ENCODE measurements at places on chromosomes 3 and 15.
A peak's percentile ranks its signal among the peaks of the same experiment; 100 is the strongest.

- DNase-seq, result no peak
Observed at GRCh38 chr3:61663356-61664104, 102.2 kb downstream of the PTPRG start.

DNA sequence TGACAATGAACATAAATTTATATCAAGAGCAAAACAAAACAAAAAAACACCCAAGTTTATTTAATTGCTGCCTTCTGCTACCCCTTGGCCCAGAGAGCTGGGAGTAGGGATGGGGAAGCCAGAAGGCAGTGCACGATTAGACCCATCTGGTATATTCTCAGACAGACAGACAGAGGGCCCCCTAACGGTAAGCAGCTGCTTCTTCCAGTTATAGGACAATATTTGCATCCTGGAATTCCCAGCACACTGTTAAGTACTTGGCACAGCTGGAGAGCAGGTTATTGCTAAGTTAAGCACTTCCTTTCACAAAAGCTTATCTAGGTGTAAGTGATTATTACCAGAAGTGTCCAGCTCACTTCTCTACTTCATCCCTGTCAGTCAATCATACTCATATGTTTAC, 39.3 kb downstream of the C2CD4B start:
- peak; percentile 51 for DNase-seq

DNA sequence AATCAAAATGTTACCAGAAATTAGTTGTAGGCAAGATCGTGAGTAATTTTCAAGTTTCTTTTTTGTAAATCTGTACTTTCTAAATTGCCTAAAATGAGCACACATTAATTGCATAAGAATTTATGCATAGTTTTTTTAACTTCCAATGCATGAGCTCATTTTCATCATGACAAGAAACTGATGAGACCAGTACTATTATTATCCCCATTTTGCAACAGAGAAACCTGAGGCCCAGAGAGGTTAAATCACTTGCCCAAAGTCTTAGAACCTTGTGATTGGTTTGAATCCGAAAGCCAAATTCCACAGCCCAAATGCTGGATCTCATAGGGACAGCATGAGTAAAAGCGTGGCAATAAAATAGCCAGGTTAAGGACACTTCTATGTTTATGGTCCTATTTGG, 274.7 kb downstream of the ERC2 start:
- DNase-seq, result no peak

GRCh38 chr15:72685925-72686794, at the start of the genes BBS4 and HIGD2B:
TSS of gene BBS4 (plus strand) at chr15:72686207. CDS start at chr15:72686228, 21 bp downstream.
TSS of gene HIGD2B (minus strand) at chr15:72686182. CDS start at chr15:72676374, 9,808 bp downstream.
- DNase-seq, result peak; percentile 80

DNA sequence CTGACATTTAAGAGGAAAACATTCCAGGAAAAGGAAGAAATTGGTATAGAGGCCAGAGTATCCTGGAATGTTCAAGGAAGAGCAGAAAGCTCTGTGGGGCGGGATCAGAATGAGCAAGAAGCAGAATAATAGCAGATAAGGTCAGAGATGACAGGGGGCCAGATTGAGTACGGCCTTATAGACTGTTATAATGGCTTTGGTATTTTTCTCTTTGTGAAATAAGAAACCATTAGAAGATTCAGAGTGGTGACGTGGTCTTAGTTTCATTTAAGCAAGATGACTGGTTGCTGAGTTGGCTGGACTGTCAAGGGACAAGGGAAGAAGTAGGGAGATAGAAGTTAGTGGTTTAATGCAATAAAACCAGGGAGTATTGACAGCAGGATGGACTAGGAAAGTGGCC, 218.3 kb upstream of the SOX2 start:
- DNase-seq, result no peak

DNA sequence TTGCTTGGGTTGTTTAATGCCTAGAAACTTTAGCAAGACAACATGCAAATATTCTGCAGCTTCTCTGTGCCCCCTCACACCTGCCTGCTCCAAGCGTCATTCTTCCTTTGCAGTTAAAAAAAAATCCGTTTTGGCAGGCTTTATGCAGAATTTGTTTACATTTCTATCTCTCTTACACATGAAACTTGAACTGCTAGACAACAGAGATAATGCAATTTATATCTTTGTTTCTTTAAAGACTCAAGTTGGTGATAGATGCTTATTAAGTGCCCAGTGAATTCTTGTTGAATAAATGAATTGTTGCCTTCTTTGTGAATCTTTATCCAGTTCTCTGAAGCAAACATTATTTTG, 53.2 kb downstream of the CHST2 start:
- DNase-seq, result no peak

DNA sequence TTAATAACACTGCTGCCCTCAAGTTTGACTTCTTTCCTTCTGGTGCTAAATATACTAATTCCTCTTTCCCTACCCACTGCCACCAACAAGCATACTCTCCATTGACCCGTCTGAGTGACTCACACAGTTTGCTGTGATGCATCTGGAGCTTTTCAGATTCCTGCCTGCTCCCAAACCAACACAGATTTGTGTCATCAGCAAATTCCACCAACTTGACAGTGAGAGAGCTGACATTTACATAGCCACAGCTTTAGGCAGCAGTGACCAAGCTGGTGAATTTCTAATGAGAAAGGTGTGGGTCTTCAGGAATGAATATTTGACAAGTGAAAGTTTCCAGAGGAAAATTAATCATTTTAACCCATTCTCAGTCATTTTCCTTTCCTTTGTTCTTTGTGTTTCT, 96.5 kb upstream of the PRICKLE2 start:
- peak; percentile 87 for DNase-seq

- DNase-seq, result no peak
Observed at GRCh38 chr3:14560110-14560509, 20.0 kb upstream of the GRIP2 start.

GRCh38 chr3:156107504-156107903, 12.9 kb upstream of the KCNAB1 start:
- no peak for DNase-seq

DNA sequence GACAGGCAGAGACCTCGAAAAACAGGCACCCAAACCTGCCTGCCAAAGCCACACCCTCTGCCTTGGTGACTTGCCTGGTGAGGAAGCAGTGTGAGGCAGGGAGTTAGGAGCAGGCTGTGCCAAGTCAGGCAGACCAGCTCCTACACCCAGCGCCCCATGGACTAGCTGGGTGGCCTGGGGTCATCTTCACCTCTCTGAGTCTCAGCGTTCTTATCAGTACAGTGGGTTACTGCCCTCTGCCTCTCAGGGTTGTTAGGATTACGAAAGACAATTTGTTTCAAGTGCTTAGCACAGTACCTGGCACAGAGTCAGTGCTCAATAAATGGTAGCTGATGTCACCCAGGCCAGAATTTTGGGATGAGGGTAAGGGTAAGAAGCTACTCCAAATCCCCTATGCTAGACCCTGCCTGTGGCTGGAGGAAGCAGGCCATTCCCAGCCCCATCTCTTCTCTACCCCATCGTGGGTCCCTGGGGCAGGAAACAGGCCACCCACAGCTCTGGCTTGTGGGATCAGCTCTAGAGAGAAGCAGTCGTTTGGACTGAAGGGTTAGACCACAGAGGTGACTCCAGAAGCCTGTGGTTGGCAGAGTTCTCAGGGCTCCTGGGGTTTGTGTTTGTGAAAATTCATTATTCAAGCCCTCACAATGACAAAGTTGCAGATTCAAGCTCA, 10.1 kb downstream of the SLC51B start:
- peak; percentile 20 for DNase-seq

DNA sequence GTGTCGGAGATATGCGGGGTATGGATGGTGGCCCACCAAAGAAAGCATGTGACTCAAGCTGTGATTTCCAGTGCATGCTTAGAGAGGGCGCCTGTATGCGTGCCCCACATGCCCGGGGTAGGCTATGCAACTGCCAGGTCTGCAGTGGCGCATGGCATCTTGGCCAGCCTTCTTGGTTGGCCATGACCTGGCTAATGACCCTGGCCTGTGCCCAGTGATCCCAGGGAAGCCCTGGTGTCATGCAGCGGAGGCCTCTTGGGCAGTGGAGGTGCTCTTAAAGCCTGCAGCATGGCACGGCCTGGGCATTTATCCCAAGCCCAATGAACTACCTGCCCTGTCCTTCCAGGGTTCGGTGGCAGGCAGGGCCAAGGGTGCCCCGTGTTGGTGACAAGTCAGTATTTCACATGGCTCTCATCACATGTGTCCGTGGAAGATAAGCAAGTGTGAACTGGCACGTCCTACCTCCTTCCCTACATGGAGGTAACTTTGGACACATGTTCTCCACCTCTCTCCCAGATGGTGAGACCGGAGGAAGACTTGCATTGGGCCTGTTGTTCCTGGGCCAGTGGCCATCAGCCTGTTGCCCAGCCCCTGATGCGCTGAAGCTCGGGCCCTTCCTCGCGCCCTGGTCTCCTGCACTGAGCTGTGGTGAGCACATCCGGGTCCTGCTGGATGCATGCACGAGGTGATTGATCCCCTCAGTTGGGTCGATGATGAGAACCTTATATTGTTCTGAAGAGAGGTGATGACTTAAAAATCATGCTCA, 192.0 kb downstream of the UBE3A start:
- DNase-seq, result no peak

DNA sequence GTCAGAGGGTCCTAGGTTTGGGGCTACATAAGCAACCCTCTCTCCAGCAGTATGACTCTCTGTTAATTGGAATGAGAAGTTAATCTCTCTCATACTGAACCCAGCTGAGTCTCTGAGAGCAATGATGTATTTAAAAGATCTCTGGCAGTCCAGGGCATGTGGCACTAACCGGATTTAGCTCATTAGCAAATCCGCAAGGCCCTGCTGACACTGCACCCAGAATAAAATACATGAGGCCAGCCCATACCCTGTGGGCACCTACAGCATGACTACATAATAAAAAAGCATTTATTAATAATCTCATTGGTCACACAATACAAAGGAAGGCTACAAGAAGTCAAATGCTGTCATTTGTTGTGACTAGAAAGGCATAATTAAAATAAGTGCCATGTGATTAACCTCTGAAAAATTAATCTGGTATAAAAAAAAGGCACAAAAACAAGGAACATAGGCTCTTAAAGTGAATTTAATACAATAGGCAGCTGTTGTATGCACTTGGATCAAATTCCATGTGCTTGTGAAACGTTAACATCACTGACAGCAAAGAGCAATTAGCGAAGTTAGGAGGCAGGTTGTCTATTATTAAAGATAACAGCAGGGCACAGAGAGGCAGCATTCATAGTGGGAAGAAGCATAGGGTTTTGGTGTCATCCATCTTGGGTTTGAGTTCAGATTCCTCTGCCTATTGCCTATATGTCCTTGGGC, 381.2 kb downstream of the WDR72 start:
- DNase-seq, result no peak

GRCh38 chr3:4359805-4360502, 56.8 kb downstream of the SETMAR start:
- no peak for DNase-seq

DNA sequence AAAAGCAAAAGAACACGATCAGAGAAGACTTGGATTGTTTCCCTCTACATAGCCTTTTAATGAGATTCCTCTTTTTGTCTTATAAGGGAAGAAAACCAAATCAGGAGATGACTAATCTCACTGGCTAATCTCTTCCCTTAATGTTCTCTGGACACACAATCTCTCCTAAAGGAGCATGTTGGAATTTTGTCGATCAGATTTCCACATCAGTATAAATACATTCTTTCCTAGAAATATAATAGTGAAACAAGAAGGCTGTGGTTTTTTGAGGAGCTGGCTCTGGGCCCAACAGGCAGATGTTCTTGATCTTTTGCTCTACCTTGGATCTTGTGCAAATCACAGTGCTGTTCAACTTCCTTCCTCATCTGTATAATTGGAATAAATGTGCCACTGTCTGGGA, 94.0 kb downstream of the GTPBP8 start:
- peak; percentile 31 for DNase-seq

GRCh38 chr3:15155840-15156360, 50.1 kb upstream of the CAPN7 start:
- DNase-seq, result no peak

- DNase-seq, result peak; percentile 12
Observed at GRCh38 chr3:122858373-122858772, 63.5 kb downstream of the SLC49A4 start.

DNA sequence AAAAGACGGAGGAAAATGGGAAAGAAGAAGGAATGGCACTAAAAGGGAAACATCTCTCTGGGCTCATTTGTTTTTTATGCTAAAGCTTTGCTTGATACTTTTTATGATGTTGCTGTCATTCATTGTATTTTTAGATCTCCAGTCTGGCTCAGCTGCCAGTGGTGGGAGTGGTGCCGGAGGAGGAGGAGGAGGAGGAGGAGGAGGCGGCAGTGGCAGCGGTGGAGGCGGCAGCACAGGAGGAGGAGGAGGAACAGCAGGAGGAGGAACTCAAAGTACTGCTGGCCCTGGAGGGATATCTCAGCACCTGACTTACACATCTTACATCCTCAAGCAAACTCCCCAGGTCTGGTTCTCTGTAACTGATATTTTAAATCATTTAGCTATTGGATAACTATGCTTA, 49.6 kb downstream of the MAP6D1 start:
- DNase-seq, result no peak

DNA sequence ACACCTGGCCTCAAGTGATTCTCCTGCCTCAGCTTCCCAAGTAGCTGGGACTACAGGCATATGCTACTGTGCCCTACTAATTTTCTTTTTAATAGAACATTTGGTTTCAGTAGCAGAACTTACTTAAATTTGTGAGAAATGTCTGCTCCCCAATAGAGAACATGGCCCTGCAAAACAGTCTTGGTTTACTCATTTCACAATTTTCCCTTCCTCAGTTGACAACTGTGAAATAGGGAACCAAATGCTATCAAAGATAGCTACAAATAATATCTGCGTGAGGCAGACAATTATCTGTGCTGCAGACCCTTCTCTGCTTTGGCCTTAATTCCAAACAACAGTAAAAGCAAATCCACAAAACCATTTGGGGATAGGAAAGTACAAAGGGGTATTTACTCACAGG, 22.6 kb downstream of the METTL6 start:
- no peak for DNase-seq

DNA sequence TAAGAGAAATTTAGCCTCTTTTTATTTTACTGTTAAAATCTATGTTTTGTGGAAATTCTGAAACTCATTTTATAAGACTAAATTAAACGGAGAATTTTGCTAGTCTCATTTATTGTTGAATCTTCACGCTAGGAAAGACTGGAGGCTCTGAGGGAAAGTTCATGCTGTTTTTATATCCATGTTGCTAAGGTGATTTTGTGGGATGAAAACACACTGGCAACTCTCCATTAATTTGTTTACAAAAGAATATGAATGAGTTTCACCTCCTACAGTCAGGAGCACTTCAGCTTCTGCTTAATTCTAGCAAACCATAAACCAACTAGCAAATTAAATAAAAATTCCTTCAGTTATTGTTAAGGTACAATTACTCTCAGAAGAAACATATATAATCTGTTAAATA, 195.4 kb downstream of the RAP2B start:
- DNase-seq, result no peak

DNA sequence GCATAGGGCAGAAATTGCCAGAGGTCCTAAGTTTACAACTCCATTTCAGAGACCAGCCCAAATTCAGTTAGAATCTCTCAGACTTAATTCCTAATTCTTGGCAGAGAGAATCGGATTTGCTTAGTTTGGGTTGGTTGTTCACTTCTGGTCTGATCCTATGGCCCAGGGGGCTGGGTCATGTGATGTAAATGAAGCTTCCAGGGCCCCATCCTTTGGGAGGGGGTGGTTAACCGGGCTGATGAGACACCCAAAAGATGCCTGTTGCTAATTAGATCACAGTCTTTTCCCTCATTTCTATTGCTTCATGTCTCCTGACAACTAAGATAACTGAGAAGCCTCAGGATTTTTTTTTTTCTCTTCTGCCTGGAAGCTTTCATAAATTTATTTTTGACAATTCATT, 11.1 kb upstream of the ZNF620 start:
- DNase-seq, result no peak
